Lower leg skin (tissue), 4 donors: ENCODE measurements at places on chromosomes 1 and 21.

DNA sequence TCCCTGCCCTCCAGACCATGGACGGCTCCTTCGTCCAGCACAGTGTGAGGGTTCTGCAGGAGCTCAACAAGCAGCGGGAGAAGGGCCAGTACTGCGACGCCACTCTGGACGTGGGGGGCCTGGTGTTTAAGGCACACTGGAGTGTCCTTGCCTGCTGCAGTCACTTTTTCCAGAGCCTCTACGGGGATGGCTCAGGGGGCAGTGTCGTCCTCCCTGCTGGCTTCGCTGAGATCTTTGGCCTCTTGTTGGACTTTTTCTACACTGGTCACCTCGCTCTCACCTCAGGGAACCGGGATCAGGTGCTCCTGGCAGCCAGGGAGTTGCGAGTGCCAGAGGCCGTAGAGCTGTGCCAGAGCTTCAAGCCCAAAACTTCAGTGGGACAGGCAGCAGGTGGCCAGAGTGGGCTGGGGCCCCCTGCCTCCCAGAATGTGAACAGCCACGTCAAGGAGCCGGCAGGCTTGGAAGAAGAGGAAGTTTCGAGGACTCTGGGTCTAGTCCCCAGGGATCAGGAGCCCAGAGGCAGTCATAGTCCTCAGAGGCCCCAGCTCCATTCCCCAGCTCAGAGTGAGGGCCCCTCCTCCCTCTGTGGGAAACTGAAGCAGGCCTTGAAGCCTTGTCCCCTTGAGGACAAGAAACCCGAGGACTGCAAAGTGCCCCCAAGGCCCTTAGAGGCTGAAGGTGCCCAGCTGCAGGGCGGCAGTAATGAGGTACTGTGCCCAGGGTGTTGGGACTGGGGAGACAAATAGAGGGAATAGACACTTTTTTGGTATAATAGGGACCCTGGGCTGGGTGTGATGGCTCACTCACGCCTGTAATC, 1.0 kb downstream of the ZBTB48 start:
- peak; percentile 87 for DNase-seq

DNA sequence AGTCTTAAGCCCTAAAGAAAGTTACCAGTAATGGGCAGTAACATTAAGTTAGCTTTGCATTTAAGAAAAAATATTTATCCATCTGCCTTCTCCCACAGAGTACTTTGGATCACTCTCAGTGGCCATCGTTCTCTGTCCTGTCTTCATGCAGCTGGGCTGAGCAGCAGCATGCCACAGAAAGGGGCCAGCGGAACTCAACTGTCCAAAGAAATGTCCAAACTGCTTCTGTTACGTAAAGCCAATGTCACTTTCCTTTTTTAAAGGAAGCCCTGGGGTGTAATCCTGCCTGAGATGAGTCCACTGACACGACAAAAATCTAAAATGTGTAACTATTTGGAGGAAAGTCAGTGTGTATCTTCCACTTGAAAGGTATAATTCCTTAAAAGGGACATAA, 291.6 kb downstream of the SMYD3 start:
- DNase-seq: no peak

DNA sequence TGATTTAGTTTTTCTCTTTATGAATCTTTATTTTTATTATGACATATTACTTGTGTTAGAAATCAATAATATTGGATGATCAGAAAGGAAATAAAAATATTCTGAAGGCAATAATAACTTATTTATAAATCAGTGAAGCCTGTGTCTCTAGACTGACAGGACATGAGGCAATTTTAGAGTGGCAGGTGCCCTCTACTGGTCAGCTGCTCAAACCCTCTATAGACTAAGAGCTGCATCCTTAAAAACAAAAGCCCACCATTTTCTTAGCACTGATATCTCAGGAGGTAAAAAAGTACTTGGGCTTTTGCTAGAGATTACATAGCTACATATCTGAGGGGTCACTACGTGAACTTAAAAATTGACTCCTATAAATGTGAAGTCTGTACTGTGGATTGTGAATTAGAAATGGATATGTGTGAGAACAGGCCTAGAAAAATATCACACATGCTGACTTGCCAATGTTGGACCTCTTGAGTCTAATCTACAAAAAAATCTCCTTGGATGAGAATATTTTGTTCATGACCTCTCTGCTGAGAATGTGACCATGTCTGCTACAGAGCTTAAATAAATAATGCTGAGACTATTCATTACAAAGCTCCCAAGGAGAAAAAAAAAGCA, 597.9 kb upstream of the ADAMTS5 start:
- no peak for DNase-seq

GRCh38 chr1:17941431-17942189, 166.0 kb upstream of the IGSF21 start:
- DNase-seq: no peak

DNA sequence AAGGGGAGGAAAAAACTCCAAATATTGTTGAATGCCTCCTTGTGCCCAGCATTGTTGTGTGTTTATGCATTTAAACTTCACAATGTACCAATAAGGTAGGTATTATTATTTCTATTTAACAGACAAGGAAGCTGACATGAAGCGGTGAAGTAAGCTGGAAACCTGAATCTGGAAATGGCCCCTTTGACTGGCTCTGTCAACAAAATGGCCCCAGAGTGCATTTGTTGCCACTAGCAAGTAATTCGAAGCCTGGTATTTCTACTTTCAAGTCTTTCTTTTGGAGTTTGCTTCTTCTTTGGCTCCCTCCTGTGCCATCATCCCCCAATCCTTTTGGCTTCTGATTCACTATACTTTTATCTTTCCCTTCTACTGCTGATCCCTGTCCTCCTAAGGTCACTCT, 23.1 kb downstream of the CRYZL1 start:
- DNase-seq: no peak

- no peak for DNase-seq
These were observed 138.2 kb upstream of the SPAG17 start for GRCh38 chr1:118323246-118323645.

GRCh38 chr1:23224739-23225648, 7.7 kb upstream of the HTR1D start:
- no peak for DNase-seq

DNA sequence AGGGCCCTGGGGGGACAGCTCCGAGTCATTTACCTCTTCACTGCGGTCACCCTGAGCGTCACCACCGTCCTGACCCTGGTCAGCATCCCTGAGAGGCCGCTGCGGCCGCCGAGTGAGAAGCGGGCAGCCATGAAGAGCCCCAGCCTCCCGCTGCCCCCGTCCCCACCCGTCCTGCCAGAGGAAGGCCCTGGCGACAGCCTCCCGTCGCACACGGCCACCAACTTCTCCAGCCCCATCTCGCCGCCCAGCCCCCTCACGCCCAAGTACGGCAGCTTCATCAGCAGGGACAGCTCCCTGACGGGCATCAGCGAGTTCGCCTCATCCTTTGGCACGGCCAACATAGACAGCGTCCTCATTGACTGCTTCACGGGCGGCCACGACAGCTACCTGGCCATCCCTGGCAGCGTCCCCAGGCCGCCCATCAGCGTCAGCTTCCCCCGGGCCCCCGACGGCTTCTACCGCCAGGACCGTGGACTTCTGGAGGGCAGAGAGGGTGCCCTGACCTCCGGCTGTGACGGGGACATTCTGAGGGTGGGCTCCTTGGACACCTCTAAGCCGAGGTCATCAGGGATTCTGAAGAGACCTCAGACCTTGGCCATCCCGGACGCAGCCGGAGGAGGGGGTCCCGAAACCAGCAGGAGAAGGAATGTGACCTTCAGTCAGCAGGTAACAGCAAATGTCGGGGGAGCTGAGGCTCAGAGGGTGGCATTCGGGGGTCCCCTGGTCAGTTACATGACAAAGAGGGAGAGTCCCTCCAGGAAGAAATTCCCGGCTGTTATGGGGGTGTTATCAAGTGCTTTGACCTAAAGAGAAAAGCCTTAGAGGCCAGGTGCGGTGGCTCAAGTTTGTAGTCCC, 12.6 kb downstream of the SLC45A1 start:
- no peak for DNase-seq

- no peak for DNase-seq
These were observed 157.3 kb downstream of the CASZ1 start for GRCh38 chr1:10639011-10639774.

DNA sequence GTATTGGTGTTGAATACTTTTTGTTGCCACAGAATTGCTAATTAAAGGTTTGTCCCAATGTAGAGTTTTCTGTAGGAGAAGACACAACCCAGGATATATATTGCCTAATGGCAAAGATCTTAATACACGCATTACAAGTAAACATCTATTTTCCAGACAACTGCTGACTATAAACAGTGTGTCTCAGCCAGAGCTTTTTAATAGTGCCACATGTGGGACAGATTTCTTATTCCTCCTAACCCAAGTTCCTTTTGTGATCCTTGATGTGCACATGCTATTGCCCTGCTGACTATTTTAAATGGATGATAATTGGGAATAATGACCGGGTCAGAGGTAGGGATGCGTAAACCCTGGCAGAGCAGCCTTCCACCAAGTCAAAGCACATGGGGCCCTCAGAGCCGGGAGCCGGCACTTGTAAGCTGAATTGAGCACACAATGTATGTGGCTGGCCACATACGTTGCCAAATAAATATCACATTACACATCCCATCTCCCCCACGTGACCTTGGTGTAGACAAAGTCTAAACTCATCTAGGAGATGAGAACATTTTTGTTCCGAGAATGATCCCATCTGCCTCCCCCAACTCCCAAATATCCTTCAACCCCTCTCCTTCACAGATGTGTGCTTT, 209.8 kb upstream of the NFIA start:
- no peak for DNase-seq

GRCh38 chr1:18458133-18459092, 22.3 kb upstream of the KLHDC7A start:
- DNase-seq: no peak

DNA sequence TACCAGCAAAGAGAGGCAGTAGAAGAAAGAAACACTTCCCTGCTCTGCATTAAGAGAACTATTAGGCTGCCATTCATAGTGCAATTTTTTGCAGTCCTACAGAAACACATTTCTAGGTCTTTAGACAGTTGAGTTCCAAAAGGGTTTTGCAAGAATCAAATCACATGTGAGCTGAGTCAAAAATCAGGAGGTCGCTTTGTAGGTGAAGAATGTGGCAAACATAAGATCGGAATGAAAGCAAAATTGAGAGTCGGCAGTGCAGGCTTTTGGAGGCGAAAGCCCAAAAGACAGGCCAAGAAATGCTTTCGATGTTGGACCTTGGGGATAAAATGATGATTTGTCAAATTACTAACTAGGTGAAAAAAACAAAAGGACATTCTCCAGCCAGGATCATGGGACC, 213.5 kb upstream of the NRIP1 start:
- DNase-seq: no peak

DNA sequence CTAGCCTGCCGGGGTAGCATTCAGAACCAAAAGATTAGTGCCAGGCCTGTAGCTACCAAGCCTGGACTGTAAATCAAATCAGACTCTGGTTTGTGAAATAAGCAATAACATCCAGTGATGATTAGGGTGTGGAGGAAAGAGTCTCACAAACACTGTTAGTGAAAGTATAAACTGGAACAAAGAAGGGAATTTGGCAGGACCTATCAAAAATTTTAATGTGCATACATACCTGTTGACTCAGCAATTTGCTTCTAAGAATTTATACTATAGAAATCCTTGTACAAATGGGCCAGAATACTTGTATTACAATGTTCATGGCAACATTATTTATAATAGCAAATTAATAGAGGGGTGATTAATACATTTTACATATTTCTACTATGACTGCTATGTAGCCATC, 109.8 kb upstream of the WARS2 start:
- no peak for DNase-seq

DNA sequence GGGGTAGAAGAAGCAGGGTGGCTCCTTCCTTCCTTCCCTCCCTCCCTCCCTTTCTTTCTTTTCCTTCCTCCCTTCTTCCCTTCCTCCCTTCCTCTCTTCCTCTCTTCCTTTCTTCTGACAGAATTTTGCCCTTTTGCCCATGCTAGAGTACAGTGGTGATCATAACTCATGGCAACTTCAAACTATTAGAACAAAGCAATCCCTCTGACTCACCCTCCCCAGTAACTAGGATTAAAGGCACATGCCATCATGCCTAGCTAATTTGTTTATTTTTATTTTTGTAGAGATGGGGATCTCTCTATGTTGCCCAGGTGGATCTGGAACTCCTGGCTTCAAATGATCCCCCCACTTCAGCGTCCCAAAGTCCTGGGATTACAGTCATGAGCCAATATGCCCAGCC, 10.0 kb upstream of the RPE65 start:
- DNase-seq: no peak

- no peak for DNase-seq
These were observed 8.3 kb upstream of the KANK4 start for GRCh38 chr1:62327360-62328055.

GRCh38 chr1:200139661-200140250, 112.2 kb downstream of the NR5A2 start:
- DNase-seq: no peak

GRCh38 chr1:157820299-157820698, 379 bp upstream of the FCRL1 start:
- DNase-seq: no peak

DNA sequence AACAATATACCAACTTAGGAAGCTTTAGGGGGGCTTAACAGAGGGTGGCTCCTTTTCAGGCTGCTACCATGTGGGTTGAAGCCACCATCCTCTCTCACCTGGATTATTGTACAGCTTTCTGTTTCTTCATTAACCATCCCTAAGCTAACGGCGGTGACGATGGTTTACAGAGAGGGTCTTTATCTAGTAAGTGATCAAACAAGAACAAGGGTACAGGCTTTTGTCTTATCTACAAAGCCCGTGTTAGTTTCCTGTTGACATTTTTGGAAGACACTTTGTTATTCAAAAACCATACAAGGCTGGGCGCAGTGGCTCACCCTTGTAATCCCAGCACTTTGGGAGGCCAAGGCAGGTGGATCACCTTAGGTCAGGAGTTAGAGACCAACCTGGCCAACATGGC, 20.4 kb downstream of the SLC25A33 start:
- DNase-seq: no peak

DNA sequence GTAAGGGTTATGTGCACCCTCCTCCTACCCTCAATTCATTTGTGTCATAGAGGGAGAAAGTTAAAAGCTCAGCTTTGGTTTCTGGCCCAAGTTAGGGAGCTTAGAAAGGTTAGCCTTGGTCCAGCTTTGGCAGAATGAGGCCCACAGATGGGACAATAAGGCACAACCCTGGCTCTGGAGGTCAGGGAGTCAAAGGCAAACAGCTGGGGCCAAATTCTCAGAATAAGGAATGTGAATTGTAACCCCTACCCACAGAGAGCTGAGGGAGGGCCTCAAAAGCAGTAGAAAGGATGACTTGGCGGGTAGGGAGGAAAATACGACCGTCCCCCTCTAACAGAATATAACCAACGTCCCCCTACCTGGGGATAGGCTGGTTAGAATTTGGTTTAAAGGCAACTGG, 9.0 kb downstream of the CERS2 start:
- DNase-seq: no peak
